ENCODE measurements at places on chromosomes 7 and 10.

DNA sequence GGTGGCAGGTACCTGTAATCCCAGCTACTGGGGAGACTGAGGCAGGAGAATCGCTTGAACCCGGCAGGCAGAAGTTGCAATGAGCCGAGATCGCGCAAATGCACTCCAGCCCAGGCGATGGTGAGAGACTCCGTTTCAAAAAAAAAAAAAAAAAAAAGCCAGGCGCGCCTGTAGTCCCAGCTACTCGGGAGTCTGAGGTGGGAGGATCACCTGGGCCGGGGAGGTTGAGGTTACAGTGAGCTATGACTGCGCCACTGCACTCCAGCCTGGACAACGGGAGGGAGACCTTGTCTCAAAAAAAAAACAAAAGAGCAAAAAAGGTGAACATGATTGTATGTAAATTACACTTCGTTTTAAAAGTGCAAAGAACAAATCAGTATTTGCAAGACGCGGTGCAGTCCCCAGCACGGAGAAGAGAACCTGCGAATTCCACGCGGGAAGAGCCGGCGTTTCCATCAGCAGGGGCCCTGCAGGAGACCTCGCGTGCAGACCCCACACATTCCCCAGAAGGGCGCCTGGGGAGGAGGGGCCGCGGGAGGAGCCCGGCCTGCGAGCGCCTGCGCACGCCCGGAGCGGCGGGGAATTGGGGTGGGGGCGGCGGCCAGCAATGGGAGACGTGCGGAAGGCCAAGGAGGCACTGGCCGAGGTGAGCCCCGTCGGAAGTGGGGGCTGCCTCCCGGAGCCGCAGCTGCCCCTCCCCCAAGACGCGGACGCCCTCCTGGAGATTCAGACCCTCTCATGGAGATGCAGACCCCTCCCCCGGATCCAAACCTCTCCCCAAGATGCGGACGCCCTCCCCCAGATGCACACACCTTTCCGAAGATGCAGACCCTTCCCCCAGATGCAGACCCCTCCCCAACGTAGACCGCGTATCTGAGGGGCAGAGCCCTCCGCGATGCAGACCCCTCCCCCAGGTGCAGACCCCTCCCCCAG lies 16.7 kb upstream of the SUN1 start:
- DNase-seq: no peak

- DNase-seq: no peak
These were observed 97.0 kb downstream of the MICALL2 start for GRCh38 chr7:1362301-1362700.

- peak; percentile 69 for DNase-seq
These were observed 1277.1 kb downstream of the GATA3 start for GRCh38 chr10:9331583-9332008.

GRCh38 chr10:60466267-60467201 lies 76.9 kb upstream of the ANK3 start:
- peak; percentile 34 for DNase-seq

- DNase-seq: peak; percentile 68
These were observed 404.2 kb downstream of the THSD7A start for GRCh38 chr7:11427686-11428273.

- no peak for DNase-seq
These were observed 119.3 kb downstream of the FAM53B start for GRCh38 chr10:124624895-124625294.

DNA sequence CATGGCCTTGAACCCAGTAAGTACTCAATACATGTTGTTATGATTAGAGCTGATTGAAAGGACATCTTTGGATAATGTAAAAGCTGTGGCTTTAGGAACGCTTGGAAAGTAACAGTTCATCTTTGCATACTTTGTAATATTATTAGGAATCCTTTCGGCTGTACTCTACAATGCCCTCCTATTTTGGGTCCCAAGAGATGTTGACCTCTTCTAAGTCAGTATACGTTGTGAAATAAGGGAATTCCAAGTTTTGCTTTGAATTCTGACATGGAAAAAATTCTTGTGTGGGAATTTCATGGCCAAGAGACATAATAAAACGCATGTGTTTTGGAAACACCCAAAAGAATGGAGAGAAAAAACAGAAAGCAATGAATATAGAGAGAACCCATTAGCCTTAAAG lies 7.7 kb downstream of the AGR3 start:
- no peak for DNase-seq

GRCh38 chr7:98284335-98285036 lies 3.0 kb downstream of the BRI3 start:
- DNase-seq: peak; percentile 75

All from LoVo (cell line).